ENCODE measurements at places on chromosomes 1 and 21.

DNA sequence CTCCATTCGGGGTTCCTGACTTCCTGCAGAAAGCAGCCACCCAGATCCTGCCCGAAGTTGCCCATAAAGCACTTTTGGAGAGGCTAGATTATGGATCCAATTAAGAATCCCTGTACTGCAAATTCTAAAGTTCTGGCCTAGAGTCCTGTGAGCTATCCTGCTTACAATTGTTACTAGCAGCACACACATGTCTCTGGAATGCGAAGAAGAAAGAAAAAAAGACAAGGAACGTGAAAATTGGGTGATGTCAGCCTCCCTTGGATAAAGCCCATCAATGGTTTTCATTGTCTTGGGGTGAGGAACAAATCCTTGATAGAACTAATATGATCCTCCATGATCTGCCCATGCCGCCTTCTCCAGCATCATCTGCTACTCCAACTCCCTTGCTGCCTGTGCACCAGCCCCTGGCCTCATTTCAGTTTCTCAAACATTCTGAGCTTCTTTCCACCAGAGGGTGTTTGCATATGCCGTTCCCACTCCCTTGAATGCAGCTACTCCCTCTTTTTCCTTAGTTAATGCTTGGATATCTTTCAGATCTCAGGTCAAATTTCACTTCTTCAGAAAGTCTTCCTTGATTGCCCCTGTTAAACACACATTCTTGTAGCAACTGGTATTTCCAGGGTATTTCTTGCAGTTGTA lies 94.0 kb downstream of the ST6GALNAC5 start:
- DNase-seq: no peak

DNA sequence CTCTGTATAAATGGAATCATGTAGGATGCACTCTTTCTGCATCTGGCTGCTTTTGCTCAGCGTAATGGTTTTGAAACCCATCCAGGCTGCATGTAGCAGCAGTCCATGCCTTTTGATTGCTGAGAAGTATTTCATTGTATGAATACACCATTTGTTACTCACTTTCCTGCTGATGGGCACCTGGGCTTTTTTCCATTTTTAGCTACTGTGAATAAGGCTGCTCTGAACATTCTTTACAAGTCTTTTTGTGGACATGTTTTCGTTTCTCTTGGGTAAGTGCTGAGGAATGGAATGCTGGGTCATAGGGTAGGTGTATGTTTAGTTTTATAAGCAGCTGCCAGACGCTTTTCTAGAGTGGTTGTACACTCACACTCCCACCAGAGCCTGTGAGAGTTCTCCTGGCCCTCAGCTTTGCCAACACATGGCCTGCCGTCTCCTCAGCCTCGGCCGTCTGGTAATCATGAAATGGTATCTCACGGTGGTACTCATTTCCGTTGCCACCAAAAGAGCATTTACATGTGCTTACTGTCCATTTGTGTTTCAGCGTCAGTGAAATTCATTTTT lies 22.7 kb downstream of the SLX9 start:
- DNase-seq: no peak

DNA sequence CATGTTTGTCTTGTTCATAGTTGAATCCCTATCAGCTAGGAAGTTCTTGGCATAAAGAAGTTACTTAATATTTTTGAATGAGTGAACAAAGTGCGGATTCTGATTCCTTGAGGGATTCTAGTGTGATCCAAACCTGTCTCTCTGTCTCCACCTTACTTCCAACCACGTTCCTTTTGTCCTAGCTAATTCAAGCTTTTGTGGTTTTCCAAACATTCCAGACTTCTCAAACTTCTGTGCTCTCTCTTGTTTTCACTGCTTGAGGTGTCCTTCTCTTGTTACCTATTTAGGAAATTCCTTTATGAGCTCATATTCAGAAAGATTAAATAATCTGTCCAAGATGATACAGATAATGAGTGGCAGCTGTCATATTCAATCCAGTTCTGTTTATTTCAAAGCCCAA lies 353.2 kb downstream of the PTBP2 start:
- DNase-seq: no peak

DNA sequence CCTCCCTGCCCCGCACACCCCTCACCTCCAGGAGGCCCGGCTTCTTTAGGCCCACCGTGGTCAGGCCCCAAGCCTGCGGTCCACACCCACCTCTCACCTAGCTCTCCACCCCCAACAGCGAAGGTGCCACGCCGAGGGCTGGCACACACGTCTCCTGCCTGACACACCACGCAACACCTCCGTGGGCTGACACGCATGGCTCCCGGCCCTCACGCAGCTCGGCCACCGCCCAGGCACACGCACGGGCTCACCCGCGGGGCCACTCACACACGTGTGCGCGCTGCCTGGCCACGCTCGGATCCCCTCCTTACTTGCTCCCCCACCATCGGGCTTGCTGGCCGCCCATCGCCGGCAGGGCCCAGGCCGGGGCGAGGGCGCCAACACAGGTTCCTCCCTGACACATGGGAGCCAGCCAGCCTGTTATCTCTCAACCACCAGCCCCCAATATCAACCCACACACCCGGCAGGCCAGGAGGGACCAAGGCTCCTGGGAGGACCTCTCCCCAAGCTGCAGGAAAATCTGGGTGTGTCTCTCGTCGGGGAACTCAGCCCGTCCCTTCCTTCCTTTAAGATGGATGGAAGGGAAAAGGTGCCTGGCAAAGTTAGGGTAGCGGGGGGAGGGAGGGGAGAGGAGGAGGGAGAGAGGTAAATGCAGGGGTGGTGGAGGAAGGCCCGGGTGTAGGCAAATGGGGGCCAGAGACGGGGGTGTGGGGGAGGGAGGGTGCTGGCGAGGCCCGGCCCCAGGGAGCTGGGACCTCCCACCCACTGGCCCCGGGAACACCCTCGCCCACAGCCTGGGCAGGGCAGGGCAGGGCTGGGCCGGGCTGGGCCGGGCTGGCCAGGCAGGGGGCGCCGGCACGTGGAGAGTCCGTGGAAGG lies 546 bp downstream of the ELOVL1 start:
- DNase-seq: peak; percentile 22

GRCh38 chr1:21901473-21901847 lies 35.6 kb downstream of the HSPG2 start:
- DNase-seq: no peak

DNA sequence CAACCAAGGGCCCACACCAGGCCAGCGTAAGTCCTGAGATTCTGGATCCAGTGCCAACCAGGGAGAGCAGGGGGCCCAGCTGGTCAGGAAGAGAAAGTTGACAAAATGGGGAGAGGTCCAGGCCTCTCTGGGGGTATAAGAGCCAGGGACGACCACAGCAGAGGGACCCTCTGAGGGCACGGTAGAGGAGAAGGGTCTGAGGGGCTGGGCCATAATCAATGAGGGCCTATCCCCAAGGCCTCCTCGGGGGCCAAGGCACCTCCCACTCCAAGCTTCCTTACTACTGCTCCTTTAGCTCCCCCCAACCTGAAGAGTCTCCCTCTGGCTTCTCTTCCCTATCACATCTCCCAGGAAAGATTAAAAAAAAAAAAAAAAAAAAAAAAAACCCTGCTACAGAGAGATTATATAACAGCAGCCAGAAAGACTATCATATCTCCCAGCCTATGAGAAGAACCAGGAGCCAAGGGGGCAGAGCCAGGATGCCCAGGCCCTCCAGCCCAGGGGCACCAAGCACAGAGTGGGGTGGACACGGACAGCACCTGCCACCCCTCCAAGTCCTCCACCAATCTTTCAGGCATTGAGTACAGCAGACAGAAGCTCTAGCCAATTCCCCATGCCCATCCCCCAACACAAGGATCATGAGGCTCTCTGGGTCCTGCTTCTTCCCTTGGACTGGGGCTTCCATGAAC lies 2.7 kb downstream of the MEF2D start:
- no peak for DNase-seq

DNA sequence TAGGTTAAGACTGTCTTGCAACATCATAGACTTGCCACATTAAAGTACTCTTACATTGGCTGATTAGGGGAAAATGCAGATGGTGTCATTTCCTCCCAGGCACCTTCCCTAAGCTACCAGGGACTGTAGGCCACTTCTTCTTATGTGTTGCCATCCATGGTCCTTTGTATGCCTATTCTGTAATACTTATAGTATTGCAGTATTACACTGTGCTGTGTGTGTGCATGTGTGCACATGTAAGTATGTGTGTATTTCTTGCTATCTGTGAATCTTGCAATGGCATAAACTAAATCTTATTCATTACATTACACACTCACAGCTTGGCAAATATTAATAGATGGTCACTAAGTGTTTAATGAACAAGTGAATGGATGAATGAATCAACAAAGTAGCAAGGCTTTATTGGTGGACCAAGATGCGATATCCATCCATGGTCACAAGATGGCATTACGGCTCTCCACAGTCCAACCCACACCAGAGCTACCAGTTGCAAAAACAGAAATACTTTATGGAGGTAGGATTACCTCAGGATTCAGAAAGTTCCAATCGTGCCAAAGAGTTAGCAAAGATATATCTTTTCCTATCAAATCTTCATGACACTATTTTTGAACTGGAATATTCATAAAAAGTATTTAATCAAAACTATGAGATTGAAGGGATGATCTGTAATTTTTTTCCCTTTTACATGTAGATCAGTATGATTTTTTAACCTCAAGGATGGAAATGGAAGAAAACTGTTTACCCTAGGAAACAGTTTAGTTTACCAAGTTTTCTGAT lies 160.2 kb downstream of the DENND1B start:
- DNase-seq: no peak

Measured in stimulated activated CD4-positive, alpha-beta T cell treated with anti-CD3 and anti-CD28 coated beads, TNF-alpha, amount 100 ng/mL, for 4 hours (primary cell).